Transverse colon (tissue), 4 donors: ENCODE measurements at places on chromosomes 4 and X.

DNA sequence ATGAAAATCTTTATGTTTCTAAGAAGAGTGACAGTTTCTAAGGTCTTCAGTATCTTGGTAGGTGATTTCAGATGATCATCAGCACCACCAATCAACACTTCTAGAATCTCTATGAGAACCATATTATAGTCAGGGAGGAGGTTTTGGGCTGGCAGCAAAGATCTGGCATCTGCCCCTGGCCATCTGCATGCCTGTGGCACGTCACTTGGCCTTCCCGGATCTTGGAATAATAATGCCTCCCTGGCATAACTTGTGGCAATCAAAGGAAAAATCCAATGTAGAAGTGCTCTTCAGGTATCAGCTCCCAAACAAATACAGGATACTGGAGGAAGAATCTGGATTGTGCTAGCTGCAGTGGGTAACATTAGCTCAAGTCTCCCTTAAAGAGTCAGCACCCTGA is 57.3 kb downstream of the RASL11B start:
- DNase-seq: no peak

DNA sequence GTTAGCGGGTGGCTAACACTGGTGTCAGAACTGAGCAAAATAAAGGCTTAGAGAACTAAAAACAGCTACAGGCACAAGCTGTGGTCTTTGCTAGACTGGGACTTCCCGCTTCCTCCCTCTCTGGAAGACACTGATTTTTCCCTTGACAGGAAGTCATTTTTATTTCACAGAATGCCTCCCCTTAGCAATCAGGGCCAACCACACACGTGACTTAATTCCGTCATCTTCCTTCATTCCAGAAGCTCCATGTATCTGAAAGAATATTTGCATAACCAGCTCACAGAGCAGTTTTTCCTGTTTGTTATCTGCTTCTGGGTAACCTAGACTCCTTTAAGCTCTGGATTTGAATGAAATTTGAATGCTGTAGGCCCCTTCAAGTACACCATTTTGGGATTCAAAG is 327.5 kb upstream of the FRG1 start:
- no peak for DNase-seq

GRCh38 chrX:10085223-10085622 is 71.6 kb upstream of the CLCN4 start:
- DNase-seq: no peak

DNA sequence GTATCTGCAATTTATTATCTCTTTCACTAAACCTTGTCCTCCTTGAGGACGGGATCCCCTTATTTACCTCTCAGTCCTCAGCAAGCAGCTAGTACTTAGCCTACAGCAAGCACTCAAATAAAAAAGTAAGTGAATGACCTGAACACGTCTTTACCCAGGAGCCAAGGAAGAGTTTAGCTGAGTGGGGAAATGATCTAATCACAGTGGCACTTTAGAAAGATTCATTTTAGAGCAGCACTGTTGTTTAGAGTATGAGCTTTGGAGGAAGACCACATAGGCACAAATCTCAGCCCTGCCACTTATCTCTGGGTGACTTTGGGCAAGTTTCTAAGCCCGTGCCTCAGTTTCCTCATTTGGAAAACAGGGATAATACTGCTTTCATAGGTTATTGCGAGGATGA is 2.7 kb downstream of the FAM120C start:
- DNase-seq: no peak

DNA sequence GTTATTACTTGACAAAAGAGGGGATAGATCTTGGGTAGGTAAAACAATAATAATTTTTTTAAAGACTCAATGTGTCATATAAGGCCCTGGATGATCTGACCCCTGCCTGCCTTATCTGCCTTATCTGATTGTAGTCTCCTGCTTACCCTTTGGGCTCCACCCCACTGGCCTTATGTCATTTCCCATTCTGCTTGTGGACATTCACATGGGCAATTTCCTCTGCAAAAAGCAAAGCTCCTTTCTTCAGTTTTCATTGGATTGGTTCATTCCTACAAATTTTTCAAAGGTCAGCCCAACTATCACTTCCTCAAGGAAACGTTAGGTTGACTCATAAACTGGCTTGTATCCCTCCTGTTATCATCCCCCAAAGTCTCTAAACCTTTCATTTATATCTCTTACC is 15.7 kb upstream of the TET2 start:
- DNase-seq: no peak

DNA sequence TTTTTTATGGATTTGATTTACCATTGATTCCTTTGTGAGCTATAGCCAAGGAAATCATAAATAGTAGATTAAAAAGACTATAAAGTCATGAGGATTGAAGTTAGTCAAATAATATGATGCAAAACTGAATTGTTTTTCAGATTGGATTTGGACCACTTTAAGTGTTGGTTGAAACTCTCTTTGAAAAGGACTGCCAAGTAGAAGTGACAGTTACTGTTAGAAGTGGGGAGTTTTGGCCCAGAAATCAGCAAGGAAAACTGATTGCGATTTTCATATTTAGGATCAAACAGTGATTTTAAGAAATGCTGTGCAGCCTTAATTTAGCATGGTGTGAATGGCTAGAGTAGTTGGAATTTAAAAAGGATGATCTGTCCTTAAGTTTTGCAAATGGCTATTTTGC is 4.9 kb downstream of the ADGRL3 start:
- DNase-seq: no peak

GRCh38 chr4:26736621-26737020 is 124.0 kb upstream of the STIM2 start:
- no peak for DNase-seq
